ENCODE measurements at places on chromosomes 16 and 17.

GRCh38 chr16:28923652-28924398, 1.2 kb downstream of the RABEP2 start:
- no peak for DNase-seq

DNA sequence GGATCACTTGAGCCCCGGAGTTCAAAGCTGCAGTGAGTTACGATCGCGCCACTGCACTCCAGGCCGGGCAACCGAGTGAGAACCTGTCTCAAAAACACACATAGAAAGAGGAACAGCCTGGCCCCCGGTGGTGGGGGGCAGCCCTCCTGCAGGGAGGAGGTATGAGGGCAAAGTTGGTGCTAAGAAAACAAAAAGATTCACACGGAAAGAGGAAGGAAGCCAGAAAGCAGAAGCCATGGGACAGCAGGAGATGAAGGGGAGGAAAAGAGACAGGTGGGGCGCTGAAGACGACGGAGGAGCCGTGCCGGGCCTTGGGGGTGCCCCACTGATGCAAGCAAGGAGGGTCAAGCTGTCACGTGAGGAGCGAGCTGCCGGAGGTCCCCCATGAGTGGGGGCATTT, 8.2 kb upstream of the C16orf74 start:
- no peak for DNase-seq

DNA sequence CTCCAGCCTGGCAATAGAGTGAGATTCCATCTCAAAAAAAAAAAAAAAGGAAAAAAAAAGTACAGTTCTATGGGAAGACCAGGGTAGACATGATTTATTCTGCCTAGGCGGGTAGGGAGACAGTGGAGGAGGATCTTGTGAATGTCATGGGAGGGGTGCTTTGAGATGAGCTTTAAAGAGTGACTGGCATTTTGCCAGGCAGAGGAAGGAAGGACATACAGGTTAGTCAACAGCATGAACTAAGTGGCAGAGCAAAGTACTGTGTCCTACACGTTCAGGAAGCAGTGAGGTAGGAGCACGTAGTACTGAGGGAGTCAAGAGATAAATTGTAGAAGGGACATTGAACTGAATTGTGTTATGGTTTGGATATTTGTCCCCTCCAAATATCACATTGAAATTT, 451.5 kb downstream of the TOX3 start:
- no peak for DNase-seq

- no peak for DNase-seq
These were observed 67.1 kb upstream of the NLK start for GRCh38 chr17:27975146-27976011.

GRCh38 chr17:13631529-13631928, 29.8 kb upstream of the HS3ST3A1 start:
- no peak for DNase-seq

- no peak for DNase-seq
These were observed 59.8 kb upstream of the RBFOX3 start for GRCh38 chr17:79670537-79671084.

DNA sequence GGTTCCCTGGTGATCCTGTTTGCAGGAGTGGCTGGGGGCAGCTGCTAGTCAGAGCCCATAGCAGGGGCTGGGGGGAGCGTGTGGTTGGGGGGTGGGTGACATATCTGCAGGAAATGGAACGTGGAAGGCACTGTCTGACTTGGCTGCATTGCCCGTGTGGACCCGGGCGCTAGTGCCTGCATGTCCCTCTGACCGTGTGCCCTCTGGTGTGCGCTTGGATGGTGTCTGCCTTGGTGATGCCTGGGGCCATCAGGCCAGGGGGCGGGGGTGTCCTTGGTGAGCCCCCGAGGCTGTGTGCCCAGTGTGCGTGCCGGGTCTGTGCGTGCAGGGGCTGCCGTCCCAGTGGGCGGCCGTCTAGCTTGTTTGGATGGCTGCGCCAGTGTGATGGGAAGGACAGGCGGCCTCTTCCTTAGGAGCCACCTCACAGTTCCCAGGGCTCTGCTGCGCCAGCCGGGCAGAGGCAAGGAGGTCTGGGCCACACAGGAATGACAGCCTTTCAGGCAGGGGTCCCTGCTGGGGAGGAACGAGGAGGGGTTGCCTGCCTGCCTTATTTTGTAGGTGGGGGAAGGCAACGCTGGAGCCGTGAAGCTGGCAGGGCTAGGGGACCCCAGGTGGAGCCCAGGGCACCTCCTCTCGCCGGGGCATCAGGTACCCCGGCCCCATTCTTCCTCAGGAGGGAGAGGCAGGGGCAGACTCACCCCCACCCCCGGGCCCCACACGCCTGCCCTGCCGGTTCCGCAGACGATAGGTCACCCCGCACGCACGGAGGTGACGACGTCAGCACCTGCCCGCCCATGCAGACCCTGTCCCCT, 693 bp downstream of the NDRG4 start:
- DNase-seq, result no peak

DNA sequence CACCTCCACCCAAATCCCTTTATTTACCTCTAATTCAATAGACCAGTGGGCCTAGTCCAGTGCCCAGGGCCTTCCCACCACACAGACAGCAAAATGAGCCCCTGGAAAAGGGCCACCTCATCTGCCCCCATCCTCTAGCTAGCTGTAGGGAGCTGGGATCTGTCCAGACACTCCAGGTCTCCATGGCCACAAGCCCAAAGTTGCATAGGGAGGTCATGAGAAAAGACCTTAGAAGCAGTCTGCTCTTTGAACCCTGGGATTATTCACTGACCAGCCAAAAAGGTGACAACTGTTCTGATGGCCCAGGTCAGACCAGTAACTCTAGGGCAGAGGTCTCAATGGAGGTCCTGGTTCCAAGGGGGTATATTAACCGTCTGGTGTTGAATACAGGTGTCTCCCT, 2.0 kb downstream of the CUEDC1 start:
- no peak for DNase-seq

DNA sequence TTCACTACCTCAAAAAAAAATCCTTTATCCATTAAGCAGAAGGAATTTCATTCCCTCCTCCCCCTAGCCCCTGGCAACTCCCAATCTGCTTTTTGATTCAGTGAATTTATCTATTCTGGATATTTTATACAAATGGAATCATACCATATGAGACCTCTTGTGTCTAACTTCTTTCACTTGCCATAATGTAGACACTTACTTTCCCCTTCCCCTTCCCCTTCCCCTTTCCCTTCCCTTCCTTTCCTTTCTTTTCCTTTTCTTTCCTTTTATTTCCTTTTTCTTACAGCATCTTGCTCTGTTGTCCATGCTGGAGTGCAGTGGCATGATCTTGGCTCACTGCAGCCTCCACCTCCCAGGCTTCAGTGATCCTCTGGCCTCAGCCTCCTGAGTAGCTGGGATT, 50.5 kb downstream of the PSMD12 start:
- no peak for DNase-seq

GRCh38 chr17:46108550-46109110, 84.6 kb downstream of the KANSL1 start:
- DNase-seq, result no peak

GRCh38 chr16:10253409-10253808, 71.2 kb upstream of the GRIN2A start:
- no peak for DNase-seq

DNA sequence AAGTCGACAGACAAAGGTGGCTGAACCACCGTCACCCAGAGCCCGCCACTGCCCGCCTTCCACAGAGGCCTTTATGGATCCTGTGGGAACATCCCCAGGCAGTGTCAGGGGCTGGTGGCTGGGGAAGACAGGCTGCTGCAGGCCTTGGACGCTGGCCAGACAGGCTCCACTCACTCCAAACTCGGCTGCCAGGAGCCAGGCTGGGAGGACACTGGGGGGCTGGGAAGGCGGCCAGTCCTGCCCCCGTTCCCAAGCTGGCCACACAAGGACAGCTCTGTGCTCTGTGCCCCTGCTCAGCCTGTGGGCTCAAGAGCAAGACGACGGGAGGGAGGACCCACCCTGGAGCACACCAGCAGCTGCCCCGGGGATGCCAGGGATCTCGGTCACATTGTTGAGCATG, 7.6 kb upstream of the LCAT start:
- DNase-seq, result no peak
